ENCODE measurements at places on chromosomes 2 and 18.

DNA sequence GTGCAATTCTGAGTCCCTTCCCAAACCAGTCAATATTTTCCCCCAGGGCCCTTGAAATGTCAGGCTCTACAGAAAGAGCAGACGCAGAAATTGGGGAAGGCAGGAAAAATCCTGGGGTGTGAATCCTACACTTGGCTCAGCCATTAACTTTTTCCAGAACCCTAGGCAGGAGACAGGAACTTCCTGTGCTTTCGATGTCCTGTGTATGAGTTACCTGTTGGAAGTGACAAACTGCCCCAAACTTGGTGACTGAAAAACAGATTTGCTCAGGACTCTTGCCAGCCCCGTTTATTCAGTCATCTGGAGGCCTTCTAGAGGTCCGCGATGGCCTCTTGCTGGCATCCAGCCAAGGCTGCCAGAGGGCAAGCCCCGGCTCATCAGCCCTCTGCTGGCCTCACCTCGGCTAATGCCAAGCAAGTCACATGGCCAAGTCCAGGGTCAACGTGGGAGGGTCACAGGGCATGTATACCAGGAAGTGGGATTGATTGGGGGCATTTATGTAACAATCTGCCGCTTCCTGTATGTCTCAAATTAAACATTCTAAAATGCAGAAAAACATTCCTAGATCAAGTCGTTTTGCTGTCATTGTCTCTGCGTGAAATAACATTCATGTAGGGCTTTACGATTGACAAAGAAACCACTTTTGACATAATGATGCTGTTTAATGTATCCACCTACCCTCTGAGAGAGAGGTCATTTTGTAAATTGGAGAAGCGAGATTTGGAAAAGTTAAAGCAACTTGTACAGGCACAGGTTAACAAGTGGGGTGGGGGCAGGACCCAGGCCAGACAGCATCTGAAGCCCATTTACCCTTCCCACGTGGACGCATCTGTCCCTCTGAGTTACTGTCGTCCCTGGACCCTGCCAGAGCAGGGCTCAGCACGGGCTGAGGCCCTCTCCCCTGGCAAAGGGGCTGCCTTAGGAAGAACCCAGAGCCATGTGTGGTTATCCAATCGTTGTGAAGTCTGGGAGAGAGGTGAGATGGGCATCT, 179.4 kb downstream of the INHBB start:
- H3K4me1 ChIP-seq, result peaks cover 12% of the 10 kb centered on the region
- no peaks in the 10 kb centered on the region for H3K27me3 ChIP-seq
- H3K4me3 ChIP-seq, result no peak overlapping the region

DNA sequence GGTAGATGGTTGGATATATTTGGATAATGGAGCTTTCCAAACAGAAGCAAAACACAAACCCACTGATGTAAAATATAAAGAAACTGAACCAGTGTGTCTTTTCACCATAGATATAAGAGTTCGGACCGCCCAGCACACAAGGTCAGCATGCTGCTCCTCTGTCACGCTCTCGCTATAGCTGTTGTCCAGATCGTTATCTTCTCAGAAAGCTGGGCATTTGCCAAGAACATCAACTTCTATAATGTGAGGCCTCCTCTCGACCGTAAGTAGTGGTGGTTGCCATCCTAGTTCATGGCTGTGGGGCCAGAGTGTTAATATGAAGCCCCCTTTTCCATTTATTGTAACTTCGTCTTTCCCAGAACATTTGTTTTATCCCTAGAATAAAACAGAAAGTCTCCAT, 125.2 kb upstream of the LYPD6 start:
- no peak for DNase-seq
- H3K27ac ChIP-seq, result no peak overlapping the region
- no peaks in the 10 kb centered on the region for H3K4me1 ChIP-seq
- H3K36me3 ChIP-seq, result no peaks in the 10 kb centered on the region
- H3K4me3 ChIP-seq, result no peak overlapping the region
- H3K27me3 ChIP-seq, result no peaks in the 10 kb centered on the region

GRCh38 chr2:135182190-135182589, 130.1 kb downstream of the RAB3GAP1 start:
- no peak overlapping the region for H3K27ac ChIP-seq
- H3K36me3 ChIP-seq, result no peaks in the 10 kb centered on the region

DNA sequence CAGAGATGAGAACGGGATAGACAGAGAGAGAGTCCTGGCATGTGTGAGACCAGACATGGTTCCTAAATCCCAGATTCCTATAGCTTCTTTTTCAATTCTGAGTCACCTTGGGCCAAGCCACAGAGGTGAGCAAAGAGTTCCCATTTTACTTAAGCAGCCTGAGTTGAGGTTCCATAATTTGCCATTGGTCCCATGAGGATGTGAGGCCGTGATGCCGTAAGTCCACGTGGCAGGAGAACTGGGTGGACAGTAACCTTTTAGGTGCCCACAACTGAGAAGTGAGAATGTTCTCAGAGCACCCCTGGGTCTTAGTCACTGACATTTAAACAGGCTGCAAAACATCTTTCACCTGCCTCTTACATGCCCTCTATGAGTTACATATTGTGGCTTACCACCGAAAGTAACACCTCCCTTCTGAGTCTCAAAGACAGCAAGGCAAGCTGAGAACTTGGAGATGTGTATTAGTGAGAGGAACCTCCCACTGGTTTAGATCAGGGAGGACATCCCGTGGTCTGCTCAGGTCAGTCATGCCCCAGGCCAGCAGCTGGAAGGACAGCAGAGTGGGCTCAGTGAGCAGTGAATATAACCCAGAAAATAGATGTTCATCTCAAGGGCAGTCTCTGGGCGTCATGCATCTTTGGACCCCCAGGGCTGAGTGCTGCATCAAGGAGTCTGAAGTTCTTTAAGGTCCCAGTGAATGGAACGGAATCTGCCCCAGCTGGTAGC, 127.9 kb upstream of the LGALSL start:
- peaks cover 5% of the 10 kb centered on the region for H3K4me1 ChIP-seq
- H3K4me3 ChIP-seq, result no peak overlapping the region

- H3K4me1 ChIP-seq, result peaks cover 8% of the 10 kb centered on the region
- H3K27ac ChIP-seq, result no peak overlapping the region
- no peak overlapping the region for H3K4me3 ChIP-seq
- DNase-seq, result no peak
- H3K27me3 ChIP-seq, result no peaks in the 10 kb centered on the region
These were observed 287.5 kb upstream of the VRK2 start for GRCh38 chr2:57759131-57759530.

GRCh38 chr2:76378140-76378539, 667.4 kb upstream of the GCFC2 start:
- DNase-seq, result no peak
- H3K4me3 ChIP-seq, result no peak overlapping the region
- no peaks in the 10 kb centered on the region for H3K27me3 ChIP-seq
- H3K4me1 ChIP-seq, result no peaks in the 10 kb centered on the region

DNA sequence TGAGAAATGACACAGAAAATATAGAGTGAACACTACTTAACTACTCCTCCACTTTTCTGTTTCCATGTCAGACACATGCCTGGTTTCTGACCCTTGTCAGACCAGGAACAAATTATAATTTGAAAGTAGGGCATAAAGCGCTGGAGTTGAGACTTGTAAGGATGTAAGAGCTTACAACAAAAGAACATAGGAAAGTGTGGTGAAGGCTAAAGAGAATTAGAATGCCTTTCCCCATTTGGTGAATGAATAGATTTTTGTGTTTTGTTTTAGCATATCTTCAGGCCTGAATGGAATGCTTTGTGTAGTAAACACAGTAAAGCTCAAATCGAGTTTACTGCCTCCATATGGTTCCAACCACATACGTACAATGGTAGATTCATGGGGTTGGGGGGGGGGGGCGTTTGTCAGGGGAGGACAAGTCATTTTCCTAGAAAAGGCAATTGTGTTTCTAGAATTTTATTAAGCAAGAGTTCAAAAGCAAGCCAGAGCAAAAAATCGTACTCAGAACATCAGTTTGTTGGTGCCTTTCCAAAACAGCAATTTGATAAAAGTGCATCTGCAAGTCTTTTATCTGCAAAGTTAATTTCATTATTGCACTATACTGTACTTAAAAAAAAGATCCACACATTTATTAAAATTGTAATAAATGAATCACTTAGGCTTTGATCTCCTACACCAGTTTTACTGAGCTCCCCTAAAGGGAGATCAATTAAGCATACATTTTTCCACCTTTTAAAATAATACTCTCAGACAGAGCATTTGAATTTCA, 30.9 kb downstream of the NRXN1 start:
- H3K27me3 ChIP-seq, result no peaks in the 10 kb centered on the region
- no peaks in the 10 kb centered on the region for H3K4me1 ChIP-seq
- no peak overlapping the region for H3K27ac ChIP-seq
- DNase-seq, result no peak
- H3K4me3 ChIP-seq, result no peak overlapping the region

DNA sequence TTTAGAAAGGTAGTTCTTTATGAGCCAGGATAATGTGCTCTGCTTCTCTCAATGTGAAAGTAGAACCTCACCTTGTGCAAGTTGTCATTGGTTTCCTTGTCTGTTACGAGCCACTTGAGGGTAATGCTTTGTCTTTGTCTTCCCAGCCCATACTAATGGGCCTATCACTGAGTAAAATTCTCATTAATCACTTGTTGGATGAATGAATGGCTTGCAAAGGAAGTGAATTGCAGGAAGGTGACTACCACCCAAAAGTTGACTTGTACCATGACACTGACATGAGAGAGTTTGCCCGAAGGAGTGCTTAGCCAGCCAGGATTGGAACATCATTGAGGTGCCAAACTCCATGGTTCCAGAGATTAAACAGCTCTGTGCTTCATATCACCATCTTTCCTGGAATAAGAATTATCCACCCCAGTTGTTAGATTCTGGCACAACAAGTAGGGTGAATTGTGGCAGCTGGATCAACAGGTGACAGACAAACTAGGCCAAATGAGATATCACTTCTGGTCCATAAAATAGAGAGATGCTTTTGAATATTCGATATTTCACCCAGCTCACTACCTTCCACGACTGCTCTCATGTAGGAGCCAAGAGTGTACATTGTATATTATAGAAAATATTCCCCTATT, 20.5 kb upstream of the CD28 start:
- H3K36me3 ChIP-seq, result no peaks in the 10 kb centered on the region
- H3K27ac ChIP-seq, result no peak overlapping the region
- H3K4me1 ChIP-seq, result no peaks in the 10 kb centered on the region
- no peak overlapping the region for H3K4me3 ChIP-seq
- no peak for DNase-seq

DNA sequence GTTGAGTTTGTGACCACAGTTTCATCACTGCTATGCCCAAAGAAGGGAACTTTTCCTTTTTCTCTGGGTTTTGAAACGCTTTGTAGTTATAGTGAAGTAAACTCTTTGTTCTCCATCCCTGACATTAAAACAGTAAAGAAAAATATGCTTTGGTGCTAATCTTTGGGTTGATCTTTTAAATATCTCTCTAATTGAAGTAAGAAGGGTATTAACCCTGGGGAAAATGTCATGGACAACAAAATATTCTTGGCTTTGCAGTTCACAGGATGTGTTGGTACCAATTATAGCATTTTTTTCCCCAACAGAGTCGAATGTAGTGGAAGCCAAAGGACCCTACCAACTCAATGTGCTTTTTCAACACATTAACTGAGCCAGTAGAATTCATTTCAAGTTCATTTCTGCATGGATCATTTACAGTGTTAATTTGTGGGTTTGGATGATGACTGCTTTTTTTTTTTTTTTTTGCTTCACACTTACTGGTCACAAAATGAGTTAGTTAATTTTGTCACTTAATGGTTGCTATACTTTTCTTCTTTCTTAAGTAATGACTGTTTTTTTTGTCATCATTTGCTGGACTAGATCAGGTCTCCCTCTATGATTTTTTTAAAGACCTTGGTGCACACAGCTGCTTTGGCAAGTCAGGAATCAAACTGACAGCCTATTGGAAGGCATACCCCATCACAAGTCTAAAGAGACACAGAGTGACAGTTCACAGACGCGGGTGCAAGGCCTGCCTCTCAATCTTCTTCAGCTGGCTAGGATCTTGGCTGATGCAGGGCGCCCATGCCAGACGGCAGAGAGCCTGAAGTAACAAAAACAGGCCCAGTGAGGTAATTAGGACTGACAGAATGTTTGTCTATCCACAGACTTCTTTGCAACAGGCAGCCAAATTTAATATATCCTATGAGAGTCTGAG, 98.8 kb upstream of the MMADHC start:
- H3K4me1 ChIP-seq, result no peaks in the 10 kb centered on the region
- no peaks in the 10 kb centered on the region for H3K27me3 ChIP-seq
- no peak overlapping the region for H3K4me3 ChIP-seq
